ENCODE measurements at places on chromosomes 5 and 9. TPM values are rescaled to one million over a fixed set of nuclear protein-coding genes. Genes with fewer than 3 reads are reported as not detected.

SQSTM1 gene
- 339 TPM for total RNA-seq

PIP5KL1 gene
- 2.3 TPM for total RNA-seq

- no peak for DNase-seq
Measured at GRCh38 chr5:68403301-68403700, 187.7 kb downstream of the PIK3R1 start.

- DNase-seq = no peak
Measured at GRCh38 chr5:139120521-139120920, 77.6 kb downstream of the SIL1 start.

GRCh38 chr5:100828898-100829356, 74.2 kb downstream of the ST8SIA4 start:
- DNase-seq = no peak

DNA sequence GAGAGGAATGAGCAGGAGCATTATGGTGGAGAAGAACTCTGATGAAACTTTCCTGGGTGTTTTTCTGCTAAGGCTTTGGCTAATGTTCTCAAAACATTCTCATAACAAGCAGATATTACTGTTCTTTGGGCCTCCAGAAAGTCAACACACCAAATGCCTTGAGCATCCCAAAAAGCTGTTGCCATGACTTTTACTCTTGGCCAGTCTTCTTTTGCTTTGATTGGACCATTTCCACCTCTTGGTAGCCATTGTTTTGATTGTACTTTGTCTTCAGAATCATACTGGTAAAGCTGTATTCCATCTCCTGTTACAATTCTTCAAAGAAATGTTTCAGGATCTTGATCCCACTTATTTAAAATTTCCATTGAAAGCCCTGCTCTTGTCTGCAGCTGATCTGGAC, 139.6 kb downstream of the MAN2A1 start:
- DNase-seq = no peak

DNA sequence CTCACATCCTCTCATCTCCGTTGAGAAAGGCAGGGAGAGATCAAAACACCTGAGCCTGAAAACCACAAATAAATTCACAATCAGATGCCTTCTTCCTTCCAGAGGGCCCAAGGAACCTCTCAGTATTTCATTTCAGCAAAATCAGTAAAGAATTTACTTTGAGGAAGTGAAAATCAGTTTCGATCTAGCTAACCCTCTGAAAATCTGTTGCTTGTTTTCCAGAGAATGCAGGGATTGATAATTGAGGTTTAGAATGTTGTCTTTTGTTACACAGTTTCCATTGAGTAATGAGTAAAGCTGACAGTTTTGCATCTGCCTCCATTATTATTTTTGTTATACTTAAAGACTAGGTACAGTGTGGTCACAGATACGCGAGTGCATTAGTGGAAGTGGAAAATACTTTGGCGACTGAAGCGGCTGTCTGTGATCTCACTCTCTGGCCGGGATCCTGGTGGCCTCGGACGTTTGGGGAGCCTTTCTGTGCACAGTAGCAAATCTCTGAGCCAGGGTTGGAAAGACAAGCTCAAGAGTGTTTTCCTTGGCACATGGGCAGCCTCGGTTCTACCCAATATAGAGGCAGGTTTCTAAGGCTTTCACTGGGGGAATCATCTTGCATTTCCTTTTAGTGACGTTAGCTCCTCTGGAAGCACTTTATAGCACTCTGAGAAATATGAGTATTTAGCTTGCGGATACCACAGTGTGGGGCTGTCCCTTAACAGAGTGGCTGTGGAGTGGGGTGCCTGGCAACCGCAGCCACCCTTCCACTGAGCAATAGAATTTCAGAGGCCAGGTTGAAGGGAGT, 32.2 kb upstream of the ANGPTL2 start:
- peak; percentile 93 for DNase-seq
